Left renal cortex interstitium (tissue), 4 donors: ENCODE measurements at places on chromosomes 13 and 19.

DNA sequence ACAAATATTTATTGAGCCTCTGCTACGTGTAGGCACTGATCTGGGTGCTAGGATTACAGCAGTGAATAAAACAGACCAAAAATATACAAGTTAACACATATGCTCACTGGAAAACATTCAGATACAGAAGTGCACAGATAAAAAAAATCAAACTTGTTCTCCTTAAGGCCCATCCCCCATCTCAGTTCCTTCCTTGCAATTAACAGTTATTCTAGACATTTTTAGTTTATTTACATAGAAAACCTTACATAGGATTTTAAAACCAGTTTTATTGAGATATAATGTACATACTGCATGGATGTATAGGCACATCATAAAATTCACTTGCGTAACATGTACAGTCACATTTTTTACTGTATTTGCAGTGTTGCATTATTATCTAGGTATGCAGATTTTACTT is 36.5 kb upstream of the HMGB1 start:
- DNase-seq: no peak

GRCh38 chr13:95185851-95186250 is 115.4 kb downstream of the ABCC4 start:
- no peak for DNase-seq

DNA sequence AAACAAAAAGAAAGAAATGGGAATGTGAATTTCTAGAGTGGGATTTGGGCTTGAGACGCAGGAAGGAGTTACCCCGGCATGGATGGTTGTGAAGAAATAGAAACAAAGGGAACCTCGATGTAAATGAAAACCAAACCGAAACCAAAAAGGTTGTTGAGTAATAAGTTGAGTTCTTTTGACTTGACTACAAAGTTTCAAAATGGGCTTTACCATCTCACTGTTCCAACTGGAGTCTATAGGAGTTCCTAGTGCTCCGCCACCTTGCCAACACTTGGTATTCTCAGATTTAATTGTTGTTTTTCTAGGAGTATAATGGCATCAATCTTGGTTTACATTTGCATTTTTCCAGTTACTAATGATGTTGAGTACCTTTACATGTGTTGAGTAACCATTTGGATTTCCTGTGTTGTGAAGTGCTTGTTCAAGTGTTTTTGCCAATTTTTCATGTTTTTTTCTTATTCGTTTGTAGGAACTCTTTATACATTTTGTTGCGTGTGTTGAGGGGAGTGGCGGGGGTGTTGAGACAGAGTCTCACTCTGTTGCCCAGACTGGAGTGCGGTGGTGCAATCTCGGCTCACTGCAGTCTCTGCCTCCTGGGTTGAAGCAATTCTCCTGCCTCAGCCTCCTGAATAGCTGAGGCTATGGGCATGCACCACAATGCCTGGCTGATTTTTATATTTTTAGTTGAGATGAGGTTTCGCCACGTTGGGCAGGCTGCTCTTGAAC is 9.2 kb downstream of the UBE2S start:
- no peak for DNase-seq

DNA sequence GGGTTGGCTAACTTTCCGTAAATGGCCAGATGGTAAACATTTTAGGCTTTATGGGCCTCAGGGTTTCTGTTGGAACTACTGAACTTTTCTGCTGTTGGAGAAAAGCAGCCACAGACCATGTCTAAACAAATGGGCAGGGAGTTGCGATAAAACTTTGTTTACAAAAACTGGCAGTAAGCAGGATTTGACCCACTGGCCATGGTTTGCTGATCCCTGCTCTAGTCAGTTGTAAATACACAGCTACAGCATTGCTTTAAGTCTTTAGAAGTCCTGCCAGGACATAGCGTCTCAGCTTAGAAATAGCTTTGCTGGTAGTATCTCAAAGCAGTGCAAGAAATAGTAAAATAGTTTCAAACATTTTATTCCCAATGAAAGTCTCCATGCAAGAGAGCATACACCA is 88.4 kb downstream of the NALCN start:
- no peak for DNase-seq

GRCh38 chr19:30281906-30282305 is 90.3 kb upstream of the ZNF536 start:
- no peak for DNase-seq
